Dorsolateral prefrontal cortex (tissue), 122 donors: ENCODE measurements at places on chromosomes 1 and 21.
A peak's percentile ranks its signal among the peaks of the same experiment; 100 is the strongest.

GRCh38 chr1:27416387-27417111 lies 24.1 kb downstream of the GPR3 start:
- no peak for DNase-seq

GRCh38 chr21:39763272-39763970 lies 18.4 kb downstream of the IGSF5 start:
- no peak for DNase-seq

- no peak for DNase-seq
Measured at GRCh38 chr1:211538287-211538686, 40.7 kb downstream of the SLC30A1 start.

- DNase-seq = no peak
Measured at GRCh38 chr1:204307334-204307883, 52.3 kb downstream of the PLEKHA6 start.

DNA sequence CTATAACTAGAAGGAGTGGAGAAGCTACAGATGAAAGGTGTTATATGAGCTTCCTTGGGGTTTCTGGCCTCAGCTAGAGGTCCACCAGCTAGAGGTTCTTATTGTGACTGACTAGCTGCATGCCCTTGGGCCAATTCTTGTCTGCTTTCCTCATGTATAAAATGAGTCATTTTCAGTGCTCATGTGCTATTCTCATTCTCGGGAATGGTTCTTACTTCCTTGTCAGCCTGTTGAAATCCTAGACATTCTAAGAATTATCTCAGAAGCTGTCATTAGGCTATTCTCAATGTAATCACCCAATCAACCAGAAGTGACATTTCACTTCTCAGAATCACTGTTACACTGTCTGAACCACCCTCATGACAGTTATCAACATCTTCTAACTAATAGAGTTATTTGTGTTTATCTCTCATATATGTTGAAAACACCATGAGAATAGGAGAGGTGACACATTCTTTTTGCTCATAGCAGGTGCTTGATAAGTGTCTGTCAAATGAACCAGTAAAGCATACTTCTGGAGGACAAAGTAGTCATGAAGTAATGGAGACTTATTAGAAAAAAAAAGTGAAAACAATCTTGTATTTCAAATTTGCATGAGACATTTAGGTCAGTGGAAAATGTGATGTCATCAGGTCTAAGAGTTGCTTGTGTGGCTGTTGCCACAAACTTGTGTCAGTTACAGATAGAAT lies 122.8 kb upstream of the IVNS1ABP start:
- no peak for DNase-seq

- DNase-seq = no peak
Measured at GRCh38 chr21:43909741-43910400, 44.8 kb downstream of the AGPAT3 start.

- no peak for DNase-seq
Measured at GRCh38 chr1:110214454-110215404, 4.6 kb downstream of the KCNC4 start.

DNA sequence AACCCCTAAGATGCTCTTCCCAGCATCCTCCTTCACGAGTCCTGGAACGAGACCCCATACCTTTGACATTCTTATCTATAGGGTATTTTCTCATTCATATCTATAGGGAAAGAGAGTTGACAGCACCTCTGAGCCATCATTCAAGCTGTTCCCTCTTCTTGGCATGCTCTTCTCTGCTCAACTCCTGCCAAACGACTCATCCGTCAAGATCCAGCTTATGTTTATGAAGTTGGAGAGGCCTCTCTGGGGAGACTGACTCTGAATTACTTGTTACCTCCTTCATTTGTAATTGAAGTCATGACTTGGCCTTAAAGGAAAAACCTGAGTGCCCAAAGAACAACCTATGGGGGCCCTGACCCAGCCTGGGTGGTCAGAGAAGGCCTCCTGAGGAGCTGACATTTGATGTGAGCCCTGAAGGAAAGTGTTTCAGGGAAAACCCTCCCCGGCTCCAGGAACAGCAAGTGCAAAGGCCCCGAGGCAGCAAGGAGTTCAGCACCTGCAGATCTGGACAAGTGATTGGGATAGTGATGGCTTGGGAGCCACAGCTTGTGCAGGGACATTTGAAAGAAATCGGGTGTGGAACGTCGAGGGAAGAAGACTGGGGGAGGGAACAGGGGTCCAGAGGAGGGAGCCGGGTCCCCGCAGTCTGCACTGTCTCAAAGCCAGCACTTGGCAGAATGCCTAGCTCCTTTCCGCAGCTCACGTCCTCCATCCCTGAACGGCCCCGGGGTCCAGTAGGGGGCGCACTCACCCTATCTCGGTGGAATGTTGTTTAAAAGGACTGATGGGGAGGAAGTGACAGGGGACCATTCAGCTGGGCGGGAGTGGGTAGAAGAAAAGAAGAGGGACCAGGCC lies 14.0 kb upstream of the CDA start:
- DNase-seq = peak; percentile 69

DNA sequence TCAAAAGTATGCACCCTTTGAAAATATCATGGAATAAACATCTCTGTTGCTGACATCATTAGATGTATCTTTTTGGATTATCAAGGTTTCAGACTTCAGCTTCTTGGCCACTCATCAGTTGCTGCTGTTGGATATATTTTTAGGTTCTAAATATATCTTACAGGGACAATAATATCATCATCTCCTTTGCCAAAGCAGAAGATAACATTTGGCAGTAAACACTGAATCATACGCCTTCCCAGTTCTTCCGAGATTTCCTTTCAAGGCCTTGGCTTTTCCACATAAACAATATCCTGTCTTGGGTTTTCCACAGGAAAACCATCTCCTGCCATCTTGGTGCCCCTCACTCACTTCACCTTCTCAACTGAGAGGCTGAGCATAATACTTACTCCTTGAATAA lies 39.3 kb downstream of the RGS7 start:
- DNase-seq = no peak

GRCh38 chr1:38817267-38818174 lies 42.1 kb downstream of the RRAGC start:
- no peak for DNase-seq

- DNase-seq = no peak
Measured at GRCh38 chr1:81841795-81842194, 41.1 kb downstream of the ADGRL2 start.

GRCh38 chr1:114152089-114152507 lies 1.6 kb downstream of the SYT6 start:
- no peak for DNase-seq

DNA sequence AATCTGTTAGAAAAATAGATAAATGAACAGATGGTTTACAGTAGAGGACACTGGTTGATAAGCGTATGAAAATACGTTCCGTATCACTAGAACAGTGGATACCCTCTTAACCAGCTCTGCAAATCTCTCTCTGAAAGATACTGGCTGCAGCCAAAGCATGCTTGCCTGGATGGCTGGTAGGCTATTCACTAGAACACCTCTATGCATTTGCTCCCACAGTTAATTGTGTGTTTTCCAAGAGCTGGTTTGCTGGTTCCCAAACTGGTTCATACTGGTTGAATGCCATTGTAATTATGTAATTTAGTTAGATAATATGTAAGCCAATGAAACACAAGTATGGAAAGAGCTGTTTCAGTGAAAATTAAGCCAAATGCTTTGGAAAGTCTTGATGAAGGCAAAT lies 126.6 kb downstream of the C1orf21 start:
- no peak for DNase-seq

GRCh38 chr1:107702946-107703571 lies 261.9 kb downstream of the VAV3 start:
- no peak for DNase-seq

GRCh38 chr1:9373619-9374018 lies 80.9 kb downstream of the SPSB1 start:
- no peak for DNase-seq

DNA sequence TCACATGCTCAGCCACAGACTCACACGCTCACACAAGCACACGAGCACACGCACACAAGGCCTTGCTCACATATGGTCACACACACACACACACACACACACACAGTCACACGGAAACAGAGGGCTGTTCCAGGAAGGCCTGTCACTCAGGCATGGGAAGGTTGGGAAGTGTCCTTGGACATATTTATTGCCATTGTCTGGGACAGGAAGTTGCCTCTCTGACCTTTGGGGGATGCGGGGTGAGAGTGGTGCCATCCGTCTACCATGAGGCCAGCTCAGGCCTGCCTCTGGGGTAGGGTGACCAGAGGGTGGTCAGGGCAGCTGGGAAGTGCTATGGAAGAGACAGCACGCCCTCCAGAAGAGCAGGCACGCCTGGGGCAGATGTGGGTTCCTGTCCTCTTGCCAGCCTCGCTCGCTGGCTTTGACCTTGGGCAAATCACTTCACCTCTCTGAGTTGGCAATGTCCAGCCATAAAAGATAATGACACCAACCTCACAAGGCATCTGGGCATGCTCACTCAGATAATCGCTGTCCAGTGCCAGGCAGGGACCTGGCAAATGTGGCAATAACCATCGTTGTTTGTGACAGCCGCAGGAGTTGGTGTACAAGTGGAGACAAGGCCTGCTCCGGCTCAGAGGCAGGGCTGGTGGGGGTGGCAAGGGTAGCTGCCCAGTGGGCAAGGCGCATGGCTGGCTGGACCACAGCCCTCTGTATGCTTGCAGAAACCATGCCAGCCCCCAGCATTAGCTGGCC lies 8.0 kb upstream of the GUCA2A start:
- DNase-seq = no peak

GRCh38 chr1:201059401-201059800 lies 35.9 kb upstream of the KIF21B start:
- DNase-seq = no peak

GRCh38 chr1:164648636-164649035 lies 89.7 kb downstream of the PBX1 start:
- no peak for DNase-seq

- DNase-seq = no peak
Measured at GRCh38 chr1:11321656-11322491, 48.9 kb downstream of the UBIAD1 start.

- DNase-seq = no peak
Measured at GRCh38 chr1:90707363-90707710, 9.8 kb downstream of the BARHL2 start.

GRCh38 chr1:85438353-85438752 lies 26.6 kb downstream of the DDAH1 start:
- no peak for DNase-seq

GRCh38 chr1:2561446-2561845 lies 5.3 kb downstream of the TNFRSF14 start:
- no peak for DNase-seq

DNA sequence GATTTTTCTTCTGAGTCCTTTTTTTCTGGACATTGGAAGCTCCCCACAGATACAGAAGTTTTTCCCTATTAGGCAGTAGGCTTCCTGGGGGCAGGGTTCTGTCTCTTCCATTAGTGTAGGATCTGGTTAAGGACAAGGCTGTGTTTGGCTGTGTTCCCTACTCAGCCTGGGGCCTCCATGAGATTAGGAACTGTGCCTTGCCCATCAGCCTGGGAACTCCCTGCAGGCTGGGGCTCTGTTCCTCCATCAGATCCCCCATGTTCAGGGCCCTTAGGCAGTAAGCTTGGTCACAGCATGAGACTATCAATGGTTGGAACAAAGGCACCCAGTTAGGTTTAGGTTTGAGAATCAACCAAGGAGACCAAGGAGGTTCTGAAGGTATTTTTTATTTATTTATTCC lies 22.7 kb downstream of the NAV1 start:
- no peak for DNase-seq

GRCh38 chr1:214566158-214567104 lies 15.0 kb upstream of the PTPN14 start:
- no peak for DNase-seq

DNA sequence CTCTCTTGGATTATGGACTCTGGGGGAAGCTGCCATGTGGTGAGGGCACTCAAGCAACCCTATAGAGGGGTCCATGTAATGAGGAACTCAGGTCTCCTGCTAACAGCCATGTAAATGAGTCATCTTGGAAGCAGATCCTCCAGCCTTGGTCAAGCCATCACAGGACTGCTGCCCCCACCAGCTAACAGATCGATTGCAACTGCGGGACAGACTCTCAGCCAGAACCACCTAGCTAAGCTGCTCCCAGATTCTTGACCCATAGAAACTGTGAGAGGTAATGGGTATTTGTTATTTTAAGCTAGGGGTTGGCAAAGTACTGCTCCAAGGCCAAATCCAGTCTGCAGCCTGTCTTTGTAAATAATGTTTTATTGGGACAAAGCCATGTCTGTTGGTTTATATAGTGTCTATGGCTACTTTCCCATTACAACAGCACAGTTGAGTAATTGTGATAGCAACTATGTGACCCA lies 27.6 kb upstream of the MAP3K7CL start:
- DNase-seq = no peak

GRCh38 chr21:38888991-38889561 lies 83.3 kb downstream of the ETS2 start:
- DNase-seq = no peak

DNA sequence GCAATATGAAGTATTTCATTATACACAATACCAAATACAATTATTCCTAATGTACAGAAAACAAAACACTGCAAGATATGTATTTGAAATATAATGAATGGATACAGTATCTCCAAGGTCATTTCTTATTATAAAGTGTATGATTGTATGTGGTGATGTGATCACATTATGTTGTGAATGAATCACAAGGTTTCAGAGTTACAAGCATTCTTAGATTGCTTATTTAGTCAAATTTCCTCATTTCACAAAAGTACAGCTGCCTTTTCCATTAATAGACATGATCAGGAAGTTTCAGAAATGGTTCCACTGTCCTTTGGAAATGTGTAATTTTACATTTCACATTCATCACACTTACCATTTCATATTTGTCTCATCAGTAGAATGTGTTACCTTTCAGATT lies 28.3 kb upstream of the NEK7 start:
- DNase-seq = no peak

DNA sequence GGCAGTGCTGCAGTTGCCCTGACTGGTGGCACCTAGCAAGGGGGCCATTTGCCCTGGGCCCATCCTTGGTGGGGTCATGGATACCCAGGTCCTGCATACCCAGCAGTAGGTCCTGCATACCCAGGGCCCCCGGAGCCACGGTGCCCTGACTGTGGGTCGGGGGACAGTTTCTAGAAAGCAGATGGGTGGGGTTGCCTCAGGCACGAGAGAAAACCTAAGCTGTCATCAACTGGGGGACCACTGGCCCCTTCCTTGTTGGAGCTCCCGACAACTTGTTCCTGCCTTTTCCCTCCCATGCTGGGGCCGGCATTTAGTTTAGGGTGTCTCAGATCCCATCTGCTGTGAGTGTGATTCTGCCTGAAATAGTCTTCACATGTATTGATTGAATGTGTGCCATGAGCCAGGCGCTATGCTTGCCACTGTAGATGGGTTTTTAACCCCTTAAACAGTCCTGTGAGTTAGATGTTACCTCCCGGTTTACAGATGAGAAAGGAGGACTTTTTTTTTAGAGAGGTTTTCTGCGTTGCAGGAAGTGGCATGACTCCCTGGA lies 15.6 kb downstream of the SPSB1 start:
- DNase-seq = no peak

DNA sequence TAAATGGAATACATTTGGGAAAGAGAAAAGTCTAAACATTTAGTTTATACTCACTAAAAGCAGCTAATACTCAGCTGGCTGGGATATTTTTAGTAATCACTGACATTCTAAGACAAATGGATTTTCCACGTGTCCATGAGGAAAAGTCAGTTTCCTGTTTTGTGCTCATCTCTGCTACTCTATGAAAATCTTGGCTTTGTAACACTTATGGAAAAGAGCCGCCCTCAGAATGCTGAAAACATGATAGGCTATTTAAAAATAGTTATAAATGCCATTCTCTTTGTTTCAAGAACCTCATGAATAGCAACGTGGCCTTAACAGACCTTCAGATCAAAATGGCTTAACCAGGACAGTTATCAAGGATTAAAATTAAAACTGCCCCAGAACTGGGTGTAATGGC lies 29.9 kb downstream of the MRAP start:
- no peak for DNase-seq

- no peak for DNase-seq
Measured at GRCh38 chr1:178938959-178939317, 68.1 kb upstream of the ANGPTL1 start.

- DNase-seq = peak; percentile 79
Measured at GRCh38 chr1:201461645-201462441, 7.1 kb downstream of the PHLDA3 start.
